GM19239 (cell line): ENCODE measurements at places on chromosomes 4 and X.

GRCh38 chr4:137909529-137910309 lies 332.4 kb downstream of the SLC7A11 start:
- no peak for DNase-seq

GRCh38 chr4:148454835-148455234 lies 12.6 kb upstream of the NR3C2 start:
- no peak for DNase-seq

DNA sequence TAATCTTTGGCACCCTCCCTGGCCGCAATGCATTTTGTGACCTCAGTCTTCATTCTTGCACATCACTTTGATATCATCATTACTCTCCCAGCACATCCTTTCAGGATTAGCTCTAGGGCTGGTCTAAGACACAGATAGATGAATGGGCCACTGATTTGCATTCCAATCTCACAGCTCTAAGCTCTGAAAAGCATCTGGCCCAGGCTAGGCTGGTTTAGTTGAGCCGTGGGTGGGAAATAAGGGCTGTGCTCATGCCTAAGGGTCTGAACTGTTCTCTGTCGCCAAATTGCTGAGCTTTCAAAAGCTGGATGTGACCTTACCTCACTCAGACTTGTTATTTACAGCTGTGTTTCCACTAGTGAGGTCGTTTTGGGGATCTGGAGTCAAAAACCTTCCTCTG lies 30.0 kb upstream of the SLC9A7 start:
- no peak for DNase-seq

DNA sequence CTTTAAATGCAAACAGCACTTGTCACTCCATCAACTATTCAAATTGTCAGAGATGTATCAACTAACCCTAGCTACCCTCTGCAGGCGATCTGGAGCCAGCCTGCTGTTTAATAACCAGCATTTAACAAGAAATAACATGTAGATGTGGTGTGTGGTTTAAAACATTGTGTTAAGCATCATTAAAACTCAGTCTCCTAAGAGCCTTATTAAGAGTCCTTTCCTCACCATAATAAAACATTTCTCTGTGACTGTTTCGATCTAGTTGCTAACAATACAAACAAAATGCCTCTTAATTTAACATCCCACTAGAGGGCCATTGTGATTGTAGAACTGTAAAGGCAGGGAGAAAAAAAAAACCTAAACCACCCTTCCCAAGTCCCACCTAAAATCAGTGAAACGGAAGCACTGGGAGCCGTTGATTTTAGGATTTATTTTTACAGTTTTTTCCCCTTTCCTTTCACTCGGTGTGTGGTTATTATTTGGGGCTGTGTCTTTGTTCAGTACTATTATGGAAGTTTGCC lies 708.6 kb downstream of the C4orf33 start:
- DNase-seq, result no peak

DNA sequence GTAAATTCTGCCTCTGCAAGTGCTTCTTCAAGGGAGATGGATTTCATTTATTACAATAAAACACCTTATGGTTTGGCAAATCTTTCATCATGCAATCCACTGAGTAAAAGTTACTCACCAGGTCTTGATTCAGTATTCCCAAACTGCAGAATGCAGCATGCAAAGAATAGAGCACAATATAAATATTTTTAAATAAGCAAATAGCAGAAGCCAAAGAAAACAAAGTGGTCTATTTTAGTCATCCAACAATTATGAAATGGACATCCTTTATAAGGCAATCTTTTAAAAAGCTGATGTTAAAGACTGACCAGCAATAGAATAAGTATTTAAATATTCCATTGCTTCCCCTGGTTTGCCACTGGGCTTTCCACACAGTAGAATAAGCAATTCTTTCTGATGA lies 59.5 kb downstream of the SLC39A8 start:
- no peak for DNase-seq

DNA sequence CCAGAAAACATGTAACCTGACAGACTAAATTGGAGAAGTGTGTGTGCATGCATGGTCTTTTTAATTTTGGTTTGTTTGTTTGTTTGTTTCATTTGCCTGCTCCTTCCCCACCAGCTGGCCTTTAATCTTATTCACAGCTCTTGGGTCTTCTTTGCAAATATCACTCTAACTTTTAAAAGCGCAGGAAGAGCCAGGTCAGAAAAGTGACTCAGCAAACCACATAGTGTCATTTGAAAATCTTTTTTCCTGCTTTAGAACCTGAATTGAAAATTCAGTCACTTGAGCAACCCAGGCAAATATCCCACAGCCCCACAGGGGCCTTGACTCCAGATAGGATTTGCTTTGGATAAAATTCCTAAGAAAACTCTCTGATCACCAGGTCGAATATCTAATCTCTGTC lies 4.6 kb downstream of the TMEM255A start:
- DNase-seq, result no peak

- DNase-seq, result no peak
Observed at GRCh38 chrX:15664487-15665444, at the start of gene CLTRN. Gene CLTRN, minus strand, starts transcription at chrX:15664805. Its CDS starts 30 bp downstream, at chrX:15664775.

DNA sequence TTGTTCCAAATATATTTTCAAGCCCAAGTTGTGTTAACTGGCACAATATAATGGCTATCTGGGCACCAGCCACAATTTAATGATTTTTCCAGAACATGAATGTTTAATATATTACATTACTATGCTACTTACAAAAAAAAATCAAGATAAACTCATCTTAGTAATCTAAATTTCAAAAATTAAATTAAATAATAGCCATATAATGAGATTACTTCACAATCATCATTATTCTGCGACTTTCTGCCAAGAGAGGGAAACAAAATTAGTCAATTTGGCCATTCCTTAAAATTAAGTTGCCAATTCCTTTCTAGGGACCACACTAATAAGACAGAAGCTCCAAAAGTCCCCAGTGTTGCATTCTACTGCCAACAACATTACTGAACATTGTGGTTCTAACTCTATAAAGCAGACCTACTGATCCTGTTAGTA lies 7.5 kb downstream of the NEK1 start:
- DNase-seq, result no peak

DNA sequence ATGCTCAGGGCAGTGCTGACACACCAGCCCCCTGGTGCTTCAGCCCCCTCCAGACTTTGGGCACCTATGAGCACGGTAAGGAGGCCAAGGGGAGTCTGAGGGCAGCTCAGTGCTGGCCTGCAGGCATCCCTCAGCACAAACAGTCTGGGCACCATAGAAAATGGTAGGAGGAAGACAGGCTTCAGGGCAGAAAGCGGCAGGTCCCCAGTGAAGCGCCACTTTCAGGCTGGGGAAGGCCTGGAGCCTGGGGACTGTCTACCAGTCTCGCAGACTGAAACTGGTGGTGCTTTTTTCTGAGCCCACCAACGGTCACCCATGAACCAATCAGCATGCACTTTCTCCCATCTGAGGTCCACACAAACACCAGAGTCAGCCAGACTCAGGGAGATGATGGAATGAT lies 1074.7 kb downstream of the PCDH18 start:
- no peak for DNase-seq

DNA sequence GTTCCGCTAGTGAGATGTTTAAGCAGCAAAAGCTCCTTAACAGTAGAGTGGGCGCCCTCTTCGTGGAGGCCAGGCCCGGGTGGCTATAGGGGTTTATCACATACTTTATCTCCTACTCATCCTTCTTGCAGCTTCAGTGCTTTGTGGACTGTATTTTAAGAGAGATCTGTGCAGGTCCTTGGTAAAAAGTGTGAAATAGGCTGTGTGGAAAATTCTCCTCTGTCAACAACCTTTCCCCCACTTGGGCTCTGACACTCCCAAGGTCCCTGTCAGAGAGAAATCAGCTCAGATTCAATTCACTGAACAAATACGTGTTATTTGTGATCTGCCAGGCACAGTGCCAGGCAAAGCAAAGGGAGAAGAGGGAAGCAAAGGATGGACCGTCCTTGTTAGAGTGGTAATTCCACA lies 214.3 kb upstream of the PPARGC1A start:
- DNase-seq, result no peak

DNA sequence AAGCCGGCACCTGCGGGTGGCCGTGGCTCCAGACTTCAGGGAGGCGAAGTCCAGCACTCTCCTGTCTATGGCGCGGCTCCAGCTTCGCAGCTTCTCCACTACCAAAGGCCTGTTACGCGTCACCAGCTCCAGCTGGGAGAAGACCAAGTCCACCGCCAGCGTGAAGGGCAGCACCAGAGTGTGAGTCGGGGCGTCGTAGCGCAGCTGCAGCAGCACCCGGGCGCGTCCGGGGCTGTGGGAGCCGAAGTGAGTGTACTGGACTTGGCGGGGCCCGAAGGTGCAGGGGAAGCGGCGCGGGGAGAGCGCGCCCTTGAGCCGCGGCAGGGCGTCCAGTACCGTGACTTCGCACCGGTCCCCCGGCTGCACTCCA lies 444 bp downstream of the FREM3 start:
- no peak for DNase-seq

- DNase-seq, result no peak
Observed at GRCh38 chrX:118493653-118494297, 1.8 kb upstream of the DOCK11 start.

- DNase-seq, result no peak
Observed at GRCh38 chr4:179399054-179399782, 1957.0 kb upstream of the AGA start.

DNA sequence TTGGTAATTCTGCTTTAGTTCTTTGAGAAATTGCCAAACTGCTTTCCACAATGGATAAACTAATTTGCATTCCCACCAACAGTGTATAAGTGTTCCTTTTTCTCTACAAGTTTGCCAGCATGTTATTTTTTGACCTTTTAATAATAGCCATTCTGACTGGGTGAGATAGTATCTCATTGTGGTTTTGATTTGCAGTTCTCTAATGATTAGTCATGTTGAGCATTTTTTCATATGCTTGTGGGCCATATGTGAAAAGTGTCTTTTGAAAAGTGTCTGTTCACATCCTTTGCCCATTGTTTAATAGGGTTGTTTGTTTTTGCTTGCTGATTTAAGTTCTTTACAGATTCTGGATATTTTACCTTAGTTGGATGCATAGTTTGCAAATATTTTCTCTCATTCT lies 25.9 kb downstream of the ENPEP start:
- no peak for DNase-seq

- no peak for DNase-seq
Observed at GRCh38 chrX:84907324-84907968, 96.2 kb upstream of the APOOL start.

DNA sequence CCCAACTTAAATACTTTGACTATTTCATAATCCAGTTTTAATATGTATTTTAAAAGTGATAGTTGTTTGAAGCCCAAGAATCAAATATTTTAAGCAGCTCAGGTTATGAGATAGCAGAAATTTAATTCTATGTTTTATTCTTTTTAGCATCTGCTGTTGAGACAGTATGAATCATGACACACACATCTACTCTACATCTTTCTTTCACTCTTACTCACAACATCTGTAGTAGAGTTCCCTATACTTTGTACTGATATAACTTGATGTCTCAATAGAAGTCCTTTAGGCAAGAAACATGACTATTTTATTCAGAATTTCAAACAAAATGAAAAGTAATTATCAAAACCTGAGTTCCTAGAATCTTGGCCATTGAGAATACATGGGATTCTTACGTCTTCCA lies 187.9 kb upstream of the GNPDA2 start:
- no peak for DNase-seq

DNA sequence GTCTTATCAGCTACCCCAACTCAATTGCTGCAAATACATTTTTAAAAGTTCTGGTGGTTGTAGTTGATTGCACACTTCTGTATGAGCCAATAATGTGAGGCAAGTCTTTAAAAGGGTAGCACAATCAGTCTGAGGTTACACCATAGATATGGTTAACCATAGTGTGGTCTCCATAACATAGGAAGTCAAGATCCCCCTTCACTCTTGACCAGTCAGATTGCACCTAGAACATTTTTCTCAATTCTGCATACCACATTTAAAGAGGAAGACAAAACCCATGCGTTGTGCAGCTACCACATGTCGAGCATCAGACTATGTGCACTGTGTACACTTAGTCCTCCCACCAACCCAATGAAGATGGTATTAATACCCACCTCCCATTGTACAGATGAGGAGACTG lies 26.5 kb upstream of the CYBB start:
- DNase-seq, result no peak

GRCh38 chrX:20500171-20500865 lies 233.6 kb upstream of the RPS6KA3 start:
- DNase-seq, result no peak

DNA sequence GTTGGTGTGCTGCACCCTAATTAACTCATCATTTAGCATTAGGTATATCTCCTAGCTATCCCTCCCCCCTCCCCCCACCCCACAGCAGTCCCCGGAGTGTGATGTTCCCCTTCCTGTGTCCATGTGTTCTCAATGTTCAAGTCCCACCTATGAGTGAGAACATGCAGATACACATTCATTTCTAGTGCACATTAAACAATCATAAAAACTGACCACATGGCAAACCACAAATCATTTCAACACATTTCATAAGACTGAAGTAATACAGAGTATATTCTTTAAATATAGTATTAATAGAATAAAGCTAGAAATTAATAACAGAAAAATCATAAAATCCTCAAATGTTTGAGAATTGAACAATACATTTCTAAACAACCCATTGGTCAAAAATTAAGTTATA lies 34.1 kb downstream of the PRKG2 start:
- DNase-seq, result no peak

DNA sequence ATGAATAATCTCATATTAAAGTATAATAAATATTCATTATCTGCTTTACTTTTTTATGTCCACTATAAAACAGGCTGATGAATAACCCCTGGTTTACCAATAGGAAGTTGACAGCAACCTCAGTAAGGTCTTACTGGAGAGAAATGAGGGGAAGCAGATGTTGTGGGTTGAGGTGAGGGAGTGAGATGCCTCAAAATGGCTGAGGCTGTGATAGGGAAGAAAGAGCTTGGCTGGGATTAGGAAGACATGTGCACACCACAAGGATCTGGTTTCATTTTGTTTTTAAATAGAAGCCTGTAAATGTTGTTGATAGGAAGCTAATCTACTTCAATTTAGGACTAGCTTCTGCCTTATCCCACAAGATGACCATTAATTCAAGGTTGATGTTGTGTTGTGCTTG lies 14.4 kb upstream of the CYBB start:
- no peak for DNase-seq

GRCh38 chrX:132463411-132463810 lies 25.4 kb downstream of the MBNL3 start:
- DNase-seq, result no peak

- DNase-seq, result no peak
Observed at GRCh38 chrX:79162076-79162475, 17.6 kb downstream of the GPR174 start.

- no peak for DNase-seq
Observed at GRCh38 chrX:74510401-74510800, 89.1 kb downstream of the SLC16A2 start.

DNA sequence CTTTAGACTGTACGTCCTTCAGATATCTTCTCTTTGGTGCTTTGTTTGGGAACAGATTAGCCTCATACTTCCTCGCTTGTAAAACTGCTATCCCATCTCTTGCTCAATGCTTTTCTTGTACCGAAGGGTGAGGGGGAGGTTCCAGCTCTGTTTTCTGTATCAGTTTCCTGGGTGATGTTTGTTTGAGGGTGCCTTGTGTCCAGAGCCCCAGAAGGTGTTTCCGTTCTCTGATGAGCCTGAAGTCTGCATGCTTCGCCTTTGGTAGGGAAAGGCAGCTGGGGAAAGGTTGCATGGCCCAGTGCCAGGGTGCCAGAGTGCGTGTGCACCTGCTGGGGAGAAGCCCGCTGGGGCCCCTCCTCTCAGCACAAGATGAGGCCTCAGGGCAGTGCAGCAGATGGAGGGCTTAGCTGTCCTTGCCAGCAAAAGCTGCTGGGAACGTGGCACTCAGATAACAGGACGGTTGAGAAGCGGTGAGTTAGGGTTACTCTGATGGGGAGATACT lies 73.7 kb downstream of the TBL1X start:
- DNase-seq, result no peak
